Sciatic nerve (tissue), 2 donors: ENCODE measurements at places on chromosomes 11 and 22. TPM values are rescaled to one million over a fixed set of nuclear protein-coding genes. Genes with fewer than 3 reads are reported as not detected.
A peak's percentile ranks its signal among the peaks of the same experiment; 100 is the strongest.

GGT1 gene
- 9.0 TPM for total RNA-seq

CARD18 gene
- not detected for total RNA-seq

MAP6 gene
- total RNA-seq, result 10.7 TPM

GAS2 gene
- total RNA-seq, result 22.1 TPM

MPZL2 gene
- total RNA-seq, result 49.6 TPM

LIF gene
- 3.2 TPM for total RNA-seq

SAA1 gene
- total RNA-seq, result 11.6 TPM

ACTN3 gene
- total RNA-seq, result 0.71 TPM

MS4A1 gene
- total RNA-seq, result 2.5 TPM

CHEK1 gene
- 1.7 TPM for total RNA-seq

DNA sequence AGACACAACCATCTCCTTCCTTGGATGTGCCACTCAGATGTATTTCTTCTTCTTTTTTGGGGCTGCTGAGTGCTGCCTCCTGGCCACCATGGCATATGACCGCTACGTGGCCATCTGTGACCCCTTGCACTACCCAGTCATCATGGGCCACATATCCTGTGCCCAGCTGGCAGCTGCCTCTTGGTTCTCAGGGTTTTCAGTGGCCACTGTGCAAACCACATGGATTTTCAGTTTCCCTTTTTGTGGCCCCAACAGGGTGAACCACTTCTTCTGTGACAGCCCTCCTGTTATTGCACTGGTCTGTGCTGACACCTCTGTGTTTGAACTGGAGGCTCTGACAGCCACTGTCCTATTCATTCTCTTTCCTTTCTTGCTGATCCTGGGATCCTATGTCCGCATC, 489 bp downstream of the OR10A4 start:
- DNase-seq, result no peak

DNA sequence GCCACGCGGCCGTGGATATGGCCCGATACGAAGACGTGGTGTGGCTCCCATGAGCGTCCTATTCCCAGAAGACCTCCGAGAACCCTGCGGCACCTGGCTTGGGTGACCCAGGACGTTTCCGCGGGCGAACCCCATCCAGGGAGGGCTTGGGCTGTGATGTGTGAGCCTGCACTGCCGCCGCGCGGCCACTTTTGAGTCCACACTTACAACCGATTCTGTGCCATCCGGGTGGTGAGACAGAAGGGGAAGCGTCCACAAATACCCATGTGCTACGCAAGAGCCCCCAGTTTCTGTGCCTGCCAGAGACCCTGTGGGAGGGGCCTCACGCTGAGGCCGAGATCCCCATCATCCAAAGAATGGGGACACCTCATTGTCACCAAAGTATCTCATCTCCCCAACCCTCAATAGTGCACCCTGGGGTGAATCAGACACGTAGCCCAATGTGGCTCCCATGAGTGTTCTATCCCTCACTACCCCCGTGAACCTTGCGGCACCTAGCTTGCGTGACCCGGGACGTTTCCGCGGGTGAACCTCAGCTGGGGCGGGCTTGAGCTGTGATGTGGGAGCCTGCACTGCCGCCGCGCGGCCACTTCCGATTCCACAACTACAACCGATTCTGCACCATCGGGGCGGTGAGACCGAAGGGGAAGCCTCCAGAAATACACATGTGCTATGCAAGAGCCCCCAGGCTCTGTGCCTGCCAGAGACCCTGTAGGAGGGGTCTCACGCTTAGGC, 4.6 kb upstream of the H19 start:
- DNase-seq, result no peak

- DNase-seq, result no peak
These were observed 191.1 kb downstream of the TMEM135 start for GRCh38 chr11:87228820-87229219.

DNA sequence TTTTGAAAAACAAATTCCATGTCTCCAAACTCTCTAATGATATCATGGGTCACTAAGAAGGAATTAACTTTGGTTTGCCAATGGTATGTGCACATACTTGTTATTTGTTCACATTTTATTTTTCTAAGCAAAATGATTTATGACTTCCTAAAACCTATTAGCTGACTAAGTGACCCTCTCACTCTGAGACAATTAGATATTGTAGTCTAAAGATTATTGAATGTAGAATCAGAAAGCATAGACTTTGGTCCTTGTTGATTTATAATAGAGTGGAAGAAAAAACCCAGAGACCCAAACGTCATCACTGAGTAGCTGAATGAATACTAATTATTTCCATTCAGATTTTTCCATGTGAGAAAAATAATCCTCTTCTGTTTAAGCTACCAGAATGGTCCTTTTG, 243.5 kb upstream of the ANO3 start:
- DNase-seq, result no peak

DNA sequence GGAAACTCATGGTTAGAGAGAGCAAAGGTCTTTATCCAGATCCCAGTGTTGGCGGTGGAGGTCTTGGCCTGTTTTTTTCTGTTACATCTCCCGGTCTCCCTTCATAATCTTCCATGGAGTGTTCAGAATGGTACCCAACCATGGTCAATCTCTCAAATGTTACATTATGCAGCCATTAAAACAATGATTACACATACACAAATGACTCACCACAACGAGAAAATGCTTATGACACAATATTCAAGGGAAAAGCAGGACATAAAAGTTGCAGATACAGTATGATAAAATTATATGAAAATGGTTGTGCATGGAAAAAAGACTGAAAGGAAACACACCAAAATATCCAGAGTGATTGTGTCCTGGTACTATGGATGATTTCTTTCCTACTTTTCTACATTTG, 17.8 kb upstream of the CSNK1E start:
- DNase-seq, result no peak

DNA sequence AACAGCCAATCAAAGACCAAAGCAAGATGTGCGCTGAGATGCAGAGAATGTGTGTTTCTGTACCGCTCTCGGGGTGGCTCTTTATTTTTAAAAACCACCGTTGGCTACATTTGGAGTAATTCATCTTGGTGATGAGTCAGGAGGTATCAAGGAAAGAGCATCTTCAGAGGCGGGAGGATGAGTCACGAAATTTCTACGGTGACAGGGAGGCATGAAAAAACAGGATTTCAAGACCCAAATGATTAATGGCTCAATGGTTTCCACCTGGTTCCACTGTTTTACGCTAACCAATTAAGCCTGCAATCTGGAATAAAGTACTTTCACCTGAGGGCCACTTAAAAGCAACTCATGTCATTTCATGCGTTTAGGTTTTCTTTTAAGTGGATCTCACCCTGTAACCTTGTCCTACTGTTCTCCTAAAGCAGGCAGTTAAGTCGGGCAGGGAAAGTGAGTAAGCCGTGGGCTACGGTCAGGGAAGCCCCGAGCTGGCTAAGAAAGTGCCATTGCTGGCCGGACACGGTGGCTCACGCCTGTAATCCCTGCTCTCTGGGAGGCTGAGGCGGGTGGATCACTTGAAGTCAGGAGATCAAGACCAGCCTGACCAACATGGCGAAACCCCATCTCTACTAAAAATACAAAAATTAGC, 74.6 kb downstream of the CELSR1 start:
- DNase-seq, result no peak

DNA sequence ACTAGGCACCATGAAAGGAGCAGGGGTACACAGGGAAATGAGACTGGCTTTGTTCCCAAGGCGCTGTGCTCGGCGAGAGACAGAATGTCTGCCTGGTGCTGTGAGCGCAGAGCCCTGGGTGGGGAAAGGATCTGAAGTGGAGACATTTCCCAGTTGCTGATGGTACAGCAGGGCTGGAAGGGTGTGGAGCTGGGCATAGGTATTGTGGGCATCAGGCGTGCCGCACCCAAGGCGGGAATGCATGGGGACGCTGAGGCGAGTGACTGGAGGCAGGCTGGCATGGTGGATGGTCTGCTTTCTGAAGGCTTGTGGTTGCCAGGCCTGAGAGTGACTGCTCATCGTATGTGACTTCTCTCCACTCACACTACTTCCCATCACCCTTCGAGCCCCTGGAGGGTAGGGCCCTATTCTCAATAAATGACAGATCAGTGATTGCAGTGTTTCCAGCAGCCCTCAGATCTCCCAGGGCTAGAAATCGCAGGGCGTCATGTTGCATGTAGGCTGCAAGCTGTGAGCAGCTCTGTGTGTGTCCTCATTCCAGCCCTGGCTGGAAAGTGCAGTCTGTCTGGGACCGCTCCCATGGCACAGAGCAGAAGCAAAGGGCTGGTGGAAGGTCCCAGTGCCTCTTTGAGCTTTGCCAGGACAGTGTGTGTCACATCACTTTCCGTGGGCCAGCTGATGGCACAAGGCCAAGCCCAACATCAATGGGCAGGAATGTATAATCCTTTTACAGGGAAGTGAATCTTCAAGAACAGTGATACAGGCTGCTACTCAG, 67.7 kb downstream of the TBC1D22A start:
- DNase-seq, result peak; percentile 76

DNA sequence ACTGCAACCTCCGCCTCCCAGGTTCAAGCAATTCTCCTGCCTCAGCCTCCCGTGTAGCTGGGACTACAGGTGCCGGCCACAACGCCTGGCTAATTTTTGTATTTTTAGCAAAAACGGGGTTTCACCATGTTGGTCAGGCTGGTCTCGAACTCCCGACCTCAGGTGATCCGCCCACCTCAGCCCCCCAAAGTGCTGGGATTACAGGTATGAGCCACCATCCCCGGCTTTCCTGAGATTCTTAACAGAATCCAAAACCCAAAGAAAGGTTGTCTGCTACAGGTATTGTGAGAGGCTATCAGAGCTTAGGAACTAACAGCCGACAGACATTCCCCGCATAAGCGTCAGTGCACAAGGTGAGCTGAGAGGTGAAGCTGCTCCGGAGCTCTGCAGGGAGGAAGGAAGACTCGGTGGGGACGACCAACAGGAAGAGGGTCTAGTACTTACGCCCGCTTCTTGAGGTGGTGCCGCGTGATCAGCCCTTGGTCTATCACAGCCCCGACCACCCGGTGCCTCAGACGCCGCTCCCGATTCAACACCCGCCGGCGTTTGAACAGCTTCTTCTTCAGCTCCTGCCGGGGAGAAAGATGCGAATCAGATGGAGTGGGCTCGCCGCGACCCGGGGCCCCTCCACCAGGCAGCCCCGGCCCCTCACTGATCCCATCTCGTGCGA, 470 bp downstream of the C11orf98 start:
- DNase-seq, result peak; percentile 69

- peak; percentile 46 for DNase-seq
These were observed 35.0 kb downstream of the PDGFB start for GRCh38 chr22:39209756-39210155.

DNA sequence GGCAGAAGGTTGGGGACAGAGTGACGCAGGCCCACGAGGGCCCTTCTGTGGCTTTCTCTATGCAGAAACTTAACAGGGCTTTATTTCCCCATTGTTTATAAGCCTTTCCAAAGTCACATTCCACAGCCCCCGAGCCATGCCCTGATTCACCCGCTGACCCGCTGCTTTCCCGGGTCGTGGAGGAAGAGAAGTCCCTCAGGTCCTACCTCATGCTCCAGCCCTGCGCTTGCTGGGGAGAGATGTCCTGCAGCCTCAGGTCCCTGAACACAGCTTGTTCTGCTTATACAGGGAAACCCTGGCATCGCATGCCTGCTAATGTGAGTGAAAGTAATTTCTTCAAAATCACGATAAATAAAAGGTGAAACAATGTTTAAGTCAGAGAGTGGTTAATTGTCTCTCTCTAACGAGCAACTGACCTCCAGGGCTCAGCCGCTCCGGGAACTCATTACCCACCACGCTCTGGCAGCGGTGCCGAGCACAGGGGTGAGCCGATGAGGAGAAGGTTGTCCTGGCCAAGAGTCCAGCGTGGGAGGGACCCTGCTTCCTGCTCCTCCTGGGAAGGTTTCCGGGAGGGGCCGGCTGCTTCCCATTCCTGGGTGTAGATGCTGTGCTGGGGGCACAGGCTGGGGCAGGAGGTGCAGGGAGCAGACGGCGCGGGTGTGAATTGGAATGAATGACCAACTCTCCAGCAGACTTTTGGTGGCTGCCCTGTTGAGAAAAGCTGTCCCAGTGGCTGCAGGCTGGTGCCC, 595.2 kb downstream of the BRD1 start:
- DNase-seq, result no peak

- no peak for DNase-seq
These were observed 68.4 kb downstream of the CCDC34 start for GRCh38 chr11:27294654-27295053.

DNA sequence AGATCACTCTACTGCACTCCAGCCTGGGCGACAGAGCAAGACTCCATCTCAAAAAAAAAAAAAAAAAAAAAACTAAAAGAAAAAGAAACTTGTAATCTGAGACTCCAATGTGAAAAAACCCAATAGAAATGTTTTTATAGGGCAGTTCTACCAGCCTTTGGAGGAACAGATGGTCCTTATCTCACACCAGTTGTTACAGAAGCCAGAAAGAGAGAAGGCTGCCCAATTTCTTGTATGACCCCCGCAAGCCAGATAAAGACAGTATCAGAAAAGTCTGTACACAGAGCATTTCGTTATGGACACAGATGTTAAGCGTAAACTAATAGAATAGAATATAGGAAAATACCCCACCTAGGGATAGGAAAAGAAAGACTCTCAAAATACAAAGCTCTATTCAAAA, 11.3 kb upstream of the TSGA10IP start:
- no peak for DNase-seq

DNA sequence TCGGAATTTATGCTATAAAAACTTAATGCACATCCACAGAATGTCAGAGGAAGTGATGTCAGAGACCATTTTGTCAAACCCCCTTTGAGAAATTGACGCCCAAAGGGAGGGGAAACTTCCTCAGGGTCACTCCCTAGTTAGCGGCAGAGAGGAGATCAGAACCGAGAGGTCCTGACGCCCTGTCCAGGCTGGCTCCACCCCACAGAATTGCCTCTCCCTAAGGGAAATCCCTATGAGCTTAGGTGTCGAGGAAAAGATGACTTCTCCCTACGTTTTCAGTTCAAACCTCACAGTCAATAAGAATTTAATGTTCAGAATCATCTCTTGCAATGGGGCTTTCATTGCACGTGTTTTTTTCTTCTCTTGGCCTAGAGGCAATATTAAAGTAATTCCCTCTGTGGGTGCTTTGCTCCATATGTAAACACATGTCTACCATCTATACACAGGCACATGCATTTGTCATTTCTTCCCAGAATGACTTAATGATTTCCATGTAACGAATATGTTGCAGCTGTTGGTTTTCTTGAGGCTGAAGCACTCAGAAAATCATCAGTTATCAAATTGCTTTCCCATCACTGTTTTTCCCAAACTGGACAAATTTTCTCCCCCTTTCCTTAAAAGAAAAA, 148.7 kb upstream of the TIMP3 start:
- DNase-seq, result no peak

DNA sequence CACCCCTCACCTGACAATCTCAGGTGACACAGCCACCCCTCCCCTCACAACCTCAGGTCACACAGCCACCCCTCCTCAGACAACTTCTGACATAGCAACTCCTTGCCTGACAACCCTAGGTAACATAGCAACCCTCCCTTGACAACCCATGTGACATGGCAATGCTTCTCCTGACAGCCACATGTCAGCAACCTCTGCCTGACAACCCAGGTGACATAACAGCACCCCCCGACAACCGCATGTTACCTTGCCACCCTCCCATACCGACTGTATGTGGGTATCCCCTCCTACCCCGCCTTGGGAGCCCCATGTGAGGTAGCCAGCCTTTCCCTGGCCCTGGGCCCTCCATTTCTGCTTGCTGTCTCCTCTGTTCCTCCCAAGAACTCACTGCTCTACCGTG, 77.7 kb upstream of the B3GAT1 start:
- DNase-seq, result peak; percentile 18

- no peak for DNase-seq
These were observed 320.9 kb upstream of the PITPNB start for GRCh38 chr22:28239941-28240340.

GRCh38 chr11:18013790-18014507, 1.1 kb upstream of the SERGEF start:
- no peak for DNase-seq
